SHP77 (cell line): ENCODE measurements at places on chromosomes 1 and 21.

DNA sequence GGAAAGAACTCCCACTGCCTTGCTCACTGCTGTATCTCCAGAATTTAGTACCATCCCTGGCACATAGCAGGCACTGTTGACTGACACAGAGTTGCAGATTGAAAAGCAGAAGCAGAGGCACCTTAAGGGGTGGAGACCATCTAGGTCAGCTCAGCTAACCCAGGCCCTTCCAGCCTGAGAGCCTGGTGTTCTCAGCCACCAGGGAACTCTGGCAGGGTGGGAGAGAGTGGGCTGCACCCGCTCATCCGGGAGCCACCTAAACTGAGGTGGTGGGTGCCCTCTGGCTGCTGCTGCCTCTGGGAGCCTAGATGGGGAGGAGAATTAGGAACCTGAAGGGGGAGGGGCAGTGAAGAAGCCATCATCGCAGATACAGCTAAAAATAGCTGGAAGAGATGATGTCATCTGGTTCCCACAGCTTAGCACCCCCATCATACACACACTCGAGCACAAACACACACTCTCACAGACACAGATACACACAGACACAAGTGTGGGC is 1.5 kb upstream of the TSPAN1 start:
- DNase-seq, result peak; percentile 28

DNA sequence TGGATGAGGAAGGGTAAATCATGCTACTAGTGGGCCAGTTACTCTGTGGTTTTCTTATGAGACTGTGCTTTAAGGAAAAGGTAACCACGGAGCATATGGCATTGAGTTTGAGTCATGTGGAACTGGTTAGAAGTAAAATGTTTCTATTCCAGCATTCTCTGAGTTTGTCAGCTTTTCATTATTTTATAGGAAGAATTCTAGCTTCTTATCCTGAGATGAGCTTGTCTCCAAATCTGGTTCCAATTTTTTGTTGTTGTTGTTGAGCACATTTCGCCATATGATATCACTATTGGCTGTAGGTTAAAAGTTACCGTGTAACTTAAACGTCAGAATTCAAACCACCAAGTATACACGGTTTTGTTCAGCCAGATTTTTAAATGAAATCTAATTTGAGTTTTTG is 69.9 kb downstream of the ATF6 start:
- no peak for DNase-seq

DNA sequence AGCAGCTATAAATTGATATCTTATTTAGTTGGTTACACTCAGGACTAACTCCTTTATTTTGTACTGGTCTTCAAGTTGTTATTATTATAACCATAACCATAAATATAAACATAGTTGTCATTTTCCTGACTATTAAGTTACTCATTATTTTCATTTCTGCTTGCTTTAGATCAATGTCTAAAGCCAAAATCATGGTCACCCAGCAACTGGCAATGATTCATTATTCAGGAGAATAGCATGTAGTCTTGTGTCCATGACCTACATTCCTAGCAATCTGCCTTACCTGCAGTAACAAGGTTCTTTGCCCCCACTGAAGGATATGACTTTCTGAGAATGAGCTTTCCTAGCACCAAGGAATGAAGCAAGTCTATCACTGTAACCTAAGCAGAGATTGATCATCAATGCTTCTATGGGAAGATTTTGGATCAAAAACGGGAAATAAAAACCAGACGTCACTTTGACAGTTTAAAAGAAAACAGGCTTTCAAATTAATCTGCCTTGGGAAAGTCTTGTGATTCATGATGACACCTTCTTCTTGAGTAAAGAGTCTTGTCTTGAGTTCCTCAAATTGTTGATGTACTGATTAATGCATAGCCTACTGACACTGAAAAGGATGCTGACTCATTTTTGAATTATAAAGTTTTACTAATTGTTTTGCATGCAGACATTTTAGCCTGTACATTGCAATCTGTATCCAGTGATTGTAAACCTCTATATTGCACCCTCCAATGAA is 203.3 kb upstream of the IVNS1ABP start:
- no peak for DNase-seq

DNA sequence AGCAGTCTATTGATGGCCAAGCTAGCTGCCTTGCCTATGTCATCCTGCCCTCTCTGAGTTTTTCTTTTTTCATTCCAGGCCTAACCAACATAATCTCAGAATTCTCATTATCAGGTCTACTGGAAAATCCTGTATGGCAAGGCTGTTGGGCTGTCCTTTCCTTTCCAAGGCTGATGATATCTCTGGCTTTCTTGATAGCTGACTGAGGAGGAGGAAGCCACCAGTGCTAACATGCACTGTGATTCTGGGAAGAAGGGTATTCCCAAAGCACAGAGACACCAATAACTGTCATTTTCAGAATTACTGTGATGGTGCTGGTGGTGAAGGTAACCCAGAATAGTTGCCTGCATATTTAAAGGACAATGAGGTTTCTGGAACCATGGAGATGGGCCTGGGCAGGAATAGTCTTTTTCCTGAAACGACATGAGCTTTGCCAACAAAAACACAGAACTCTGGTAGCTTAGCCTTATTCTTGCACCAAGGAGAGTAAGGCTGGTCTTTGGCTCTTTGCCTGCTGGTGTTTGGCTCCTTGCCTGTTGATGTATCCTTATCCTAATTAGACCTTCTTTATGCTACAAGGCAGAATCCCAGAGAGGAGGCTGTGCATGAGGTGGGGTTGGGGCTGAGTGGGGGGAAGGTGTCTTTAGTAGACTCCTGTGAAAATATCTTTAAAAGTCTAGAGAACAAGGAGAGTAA is 157.4 kb downstream of the TNFSF18 start:
- no peak for DNase-seq

DNA sequence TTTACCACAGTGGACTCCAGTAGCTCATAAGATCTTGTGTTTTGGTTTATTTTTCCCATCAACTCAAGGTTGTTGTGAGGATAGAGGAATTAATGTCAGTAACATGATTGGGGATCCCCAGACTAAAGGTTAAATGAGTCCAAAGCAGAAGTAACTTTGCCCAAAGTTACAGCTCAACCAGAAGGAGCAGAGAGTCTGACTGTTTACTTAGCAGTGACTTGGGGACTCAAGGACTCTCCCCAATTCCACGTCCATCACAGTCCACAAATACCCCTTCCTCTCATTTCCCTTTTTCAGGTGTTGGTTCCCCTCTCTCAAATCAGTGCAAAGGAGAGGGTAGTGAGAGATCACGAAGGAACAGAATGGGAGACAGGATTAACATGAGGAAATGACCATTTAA is 4.0 kb upstream of the ETV3 start:
- DNase-seq, result no peak

- no peak for DNase-seq
Measured at GRCh38 chr1:234214129-234214910, 158.9 kb upstream of the COA6 start.

DNA sequence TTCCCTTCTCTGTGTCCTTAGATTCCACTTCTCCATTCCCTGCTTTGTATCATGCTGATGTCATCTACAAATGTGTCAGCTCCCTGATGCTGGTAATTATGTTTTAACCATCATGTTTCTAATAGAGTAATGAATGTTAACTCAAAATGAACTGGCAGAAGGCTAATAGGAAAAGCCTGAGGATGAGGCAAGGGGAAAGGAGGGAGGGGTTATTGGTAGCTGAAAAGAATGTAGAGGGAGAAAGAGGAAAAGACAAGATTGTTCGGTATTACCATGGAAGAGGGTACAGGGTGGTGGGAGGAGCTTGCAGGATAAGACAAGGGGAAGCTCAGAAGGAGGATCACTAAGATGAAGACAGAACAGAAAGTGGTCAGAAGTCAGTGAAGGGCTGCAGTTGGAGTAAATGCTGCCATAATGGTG is 150.9 kb downstream of the ZC3H11B start:
- DNase-seq, result no peak

GRCh38 chr1:179095924-179096323 is 14.1 kb downstream of the TOR3A start:
- no peak for DNase-seq

DNA sequence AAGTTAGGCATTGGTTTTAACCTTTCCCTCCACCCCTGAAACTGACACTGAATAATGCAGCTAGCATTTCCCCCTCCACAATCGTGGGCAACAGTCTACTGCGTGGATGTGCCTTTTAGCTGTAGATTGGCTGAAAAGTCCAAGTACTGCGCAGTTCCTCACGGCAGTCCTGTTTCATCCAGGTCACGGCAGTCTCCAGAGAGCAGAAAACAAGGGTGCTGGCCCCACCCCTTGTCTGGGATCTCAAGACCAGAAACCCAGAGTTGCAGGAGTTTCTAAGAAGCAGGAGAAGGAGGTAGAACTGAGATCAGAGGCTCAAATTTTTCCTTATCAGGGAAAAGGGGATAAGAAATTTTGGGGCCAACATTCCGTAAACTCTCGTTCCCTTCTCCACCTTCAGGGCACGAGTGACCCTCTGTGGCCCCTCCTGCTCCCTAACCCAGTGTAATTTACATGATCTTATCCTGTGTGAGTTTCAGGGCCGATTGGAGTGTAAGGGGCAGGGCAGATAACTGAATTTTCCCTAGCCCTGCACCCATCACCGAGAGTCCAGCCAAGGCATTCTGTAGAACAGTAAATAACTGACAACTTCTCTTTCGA is 25.9 kb upstream of the PLA2G2C start:
- no peak for DNase-seq

DNA sequence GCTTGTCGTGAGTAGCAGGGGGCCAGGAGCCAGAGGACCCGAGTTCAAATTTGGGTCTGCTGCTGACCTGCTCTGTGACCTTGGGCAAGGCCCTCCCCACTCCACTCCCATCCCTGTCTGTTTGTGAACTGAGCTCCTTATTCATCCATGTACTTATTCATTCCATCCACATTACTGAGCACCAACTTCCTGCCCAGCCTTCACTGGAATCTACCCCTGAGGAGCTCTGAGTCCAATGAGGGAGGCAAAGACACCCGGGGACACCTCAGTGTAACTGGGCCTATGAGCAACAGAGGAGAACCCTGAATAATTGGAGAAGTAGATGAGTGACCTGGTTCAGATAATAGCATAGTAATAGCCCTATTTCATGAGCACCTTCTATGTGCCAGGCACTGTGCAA is 8.9 kb downstream of the BSND start:
- no peak for DNase-seq

DNA sequence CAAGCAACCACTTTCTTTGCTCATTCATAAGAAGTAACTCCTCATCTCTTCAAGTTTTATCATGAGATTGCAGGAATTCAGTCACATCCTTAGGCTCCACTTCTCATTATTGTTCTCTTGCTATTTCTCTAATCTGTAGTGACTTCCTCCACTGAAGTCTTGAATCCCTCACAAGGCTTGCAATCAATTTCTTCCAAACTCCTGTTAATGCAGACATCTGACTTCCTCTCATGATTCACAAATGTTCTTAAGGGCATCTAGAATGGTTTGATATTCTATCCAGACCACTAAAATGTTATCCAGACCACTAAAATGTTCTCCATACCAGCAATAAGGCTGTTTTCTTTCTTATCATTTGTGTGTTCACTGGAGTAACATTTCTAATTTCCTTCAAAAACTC is 528.1 kb downstream of the DPYD start:
- no peak for DNase-seq

GRCh38 chr1:68600049-68600661 is 103.3 kb upstream of the DEPDC1 start:
- DNase-seq, result no peak

GRCh38 chr1:65072845-65073244 is 75.2 kb upstream of the AK4 start:
- DNase-seq, result no peak

GRCh38 chr1:29124366-29125236 is 898 bp upstream of the TMEM200B start:
- DNase-seq, result peak; percentile 54

GRCh38 chr1:53551428-53551995 is 92.3 kb downstream of the DMRTB1 start:
- DNase-seq, result no peak
